Central memory CD4-positive, alpha-beta T cell (primary cell): ENCODE measurements at places on chromosomes 1 and 21.

- no peak for DNase-seq
Observed at GRCh38 chr1:41835485-41835884, 83.2 kb downstream of the HIVEP3 start.

- no peak for DNase-seq
Observed at GRCh38 chr1:16144325-16145029, 11.4 kb downstream of the EPHA2 start.

- no peak for DNase-seq
Observed at GRCh38 chr1:23124259-23125026, 44.2 kb downstream of the LUZP1 start.

- no peak for DNase-seq
Observed at GRCh38 chr1:31878058-31878457, 60.1 kb downstream of the PTP4A2 start.

DNA sequence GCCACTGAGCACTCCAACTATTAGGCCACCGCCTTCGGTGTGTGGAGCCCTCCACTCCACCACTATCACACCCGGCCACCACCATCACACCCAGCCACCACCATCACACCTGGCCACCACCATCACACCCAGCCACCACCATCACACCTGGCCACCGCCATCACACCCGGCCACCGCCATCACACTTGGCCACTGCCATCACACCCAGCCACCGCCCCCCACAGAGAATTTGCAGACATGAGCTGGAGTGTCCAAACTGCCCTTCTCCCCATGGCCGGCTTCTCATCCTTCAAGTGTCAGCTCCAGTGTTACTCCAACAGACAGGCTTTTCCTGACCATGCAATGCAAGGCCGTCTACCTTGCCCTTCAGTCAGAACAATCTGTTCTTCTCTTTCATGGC is 50.4 kb upstream of the A3GALT2 start:
- no peak for DNase-seq

DNA sequence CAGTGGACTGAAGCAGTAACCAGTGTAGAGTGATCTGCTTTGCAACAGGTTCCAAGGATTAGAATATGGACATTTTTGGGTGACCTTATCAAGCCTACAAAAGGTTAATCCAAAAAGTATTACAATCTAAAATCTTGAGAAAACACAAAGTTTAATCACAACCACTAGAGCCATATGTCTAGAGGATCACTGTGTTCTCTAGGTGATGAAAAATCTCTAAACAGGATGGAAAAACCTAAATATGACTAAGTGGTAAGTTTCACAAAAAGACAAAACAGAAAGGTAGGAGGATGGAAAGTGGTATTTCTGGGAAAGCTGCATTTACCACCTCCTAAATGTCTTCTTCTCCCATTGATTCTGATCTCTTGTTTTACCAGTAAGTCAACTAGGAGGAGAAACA is 411.1 kb upstream of the CXADR start:
- no peak for DNase-seq

DNA sequence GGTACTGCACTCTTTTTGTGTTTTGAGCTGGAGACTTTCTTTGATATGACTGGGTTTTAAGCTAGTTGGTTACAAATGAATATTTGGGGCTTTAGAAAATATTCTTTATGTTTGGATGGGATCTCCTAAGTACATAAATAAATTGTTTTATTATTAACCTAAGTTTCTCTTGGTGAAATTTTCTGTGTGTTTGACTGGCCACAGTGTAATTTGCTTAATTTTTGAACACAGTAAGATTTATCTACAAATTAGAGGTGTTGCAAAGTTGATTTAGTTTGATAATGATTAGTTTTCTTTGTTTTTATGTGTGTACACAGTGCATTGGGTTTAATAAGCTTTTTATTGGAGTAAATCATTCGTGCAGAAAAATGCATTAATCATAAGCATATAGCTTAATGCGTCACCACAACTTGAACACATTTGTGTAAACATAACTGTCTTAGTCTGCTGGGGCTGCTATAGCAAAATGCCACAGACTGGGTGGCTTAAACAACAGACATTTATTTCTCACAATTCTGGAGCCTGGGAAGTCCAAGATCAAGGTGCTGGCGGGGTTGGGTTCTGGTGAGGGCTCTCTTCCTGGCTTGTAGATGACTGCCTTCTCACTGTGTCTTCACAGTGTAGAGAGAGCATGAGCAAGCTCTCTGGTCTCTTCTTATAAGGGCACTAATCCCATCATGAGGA is 17.4 kb upstream of the SLC6A9 start:
- DNase-seq, result no peak

DNA sequence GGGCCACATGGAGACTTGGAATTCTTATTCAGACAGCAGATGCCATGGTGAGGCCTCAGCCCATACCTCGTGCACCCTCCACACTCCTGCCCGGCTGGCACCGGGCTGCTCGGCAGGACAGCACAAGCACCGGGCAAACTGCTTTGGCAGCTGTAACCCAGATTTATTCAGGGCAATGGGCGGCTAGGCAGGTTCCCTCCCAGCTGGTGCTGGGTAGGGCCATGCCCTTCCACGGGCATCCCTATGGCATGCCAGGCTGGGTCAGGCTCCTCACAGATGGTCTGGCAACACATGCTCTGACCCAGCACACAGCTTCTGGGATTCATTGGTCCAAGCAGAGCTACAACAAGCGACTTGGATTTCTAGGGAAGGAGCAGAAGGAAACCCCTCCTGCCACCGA is 53.4 kb downstream of the ATP1A1 start:
- no peak for DNase-seq

GRCh38 chr1:56135069-56135863 is 444.1 kb downstream of the PLPP3 start:
- no peak for DNase-seq

DNA sequence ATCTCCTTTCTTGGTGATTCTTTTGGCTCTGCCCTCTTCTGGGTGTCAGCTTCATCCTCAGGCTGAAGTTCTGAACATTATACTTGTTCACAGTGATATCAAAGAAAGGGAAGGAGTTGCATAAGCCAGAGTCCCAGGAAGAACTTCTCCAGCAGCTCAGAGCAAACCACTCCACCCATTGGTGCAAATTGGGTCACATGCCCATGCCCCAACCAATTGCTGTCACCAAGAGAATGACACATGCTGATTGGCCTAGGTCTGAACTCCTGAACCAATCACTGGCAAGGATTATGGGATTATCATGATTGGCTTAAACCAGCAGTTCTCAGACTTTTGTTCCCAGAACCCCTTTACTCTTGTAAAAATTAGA is 256.5 kb upstream of the TMEM51 start:
- no peak for DNase-seq

GRCh38 chr1:66599899-66600737 is 66.2 kb downstream of the SGIP1 start:
- DNase-seq, result no peak

GRCh38 chr1:117210831-117211261 is at the start of gene VTCN1:
TSS of gene VTCN1 (minus strand) at chr1:117210927. CDS start at chr1:117210855, 72 bp downstream.
- DNase-seq, result no peak

DNA sequence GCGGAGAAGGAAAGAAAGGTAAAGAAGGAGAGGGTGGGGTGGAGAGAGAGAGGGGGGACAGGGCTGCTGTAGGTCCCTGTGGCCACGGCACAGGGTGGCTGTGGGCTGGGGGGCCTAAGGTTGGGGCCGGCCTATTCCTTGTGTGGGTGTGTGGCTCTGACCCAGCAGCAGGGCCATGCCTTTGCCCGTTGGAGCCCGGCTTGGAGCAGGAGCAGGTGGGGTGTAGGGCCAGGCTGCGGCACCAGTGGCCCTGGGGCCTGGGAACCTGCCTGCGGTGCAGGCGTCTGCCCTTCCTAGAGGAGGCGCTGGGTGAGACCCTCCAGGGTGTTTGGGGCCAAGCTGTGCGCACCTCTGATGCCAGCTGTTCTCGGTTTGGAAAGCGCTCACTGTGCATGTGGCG is 19.7 kb upstream of the SUMO3 start:
- DNase-seq, result no peak

DNA sequence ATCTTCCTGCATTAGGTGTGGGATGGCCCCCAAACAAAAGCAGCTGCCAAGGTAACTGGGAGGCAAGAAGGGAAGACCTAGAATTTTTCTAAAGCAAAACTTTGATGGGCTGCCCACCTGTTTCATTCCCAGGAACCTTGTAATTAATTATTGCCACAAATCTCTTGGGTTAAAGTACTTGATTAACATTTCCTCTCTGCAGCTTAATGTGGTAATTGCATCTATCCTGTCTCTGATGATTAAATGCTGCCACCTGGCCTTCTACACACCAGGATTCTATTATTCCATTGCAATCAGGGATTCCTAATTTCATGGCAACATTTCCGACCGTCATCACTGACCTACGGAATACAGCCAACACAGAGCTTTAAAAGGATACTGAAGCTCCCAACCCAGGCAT is 68.3 kb upstream of the RC3H1 start:
- DNase-seq, result no peak

DNA sequence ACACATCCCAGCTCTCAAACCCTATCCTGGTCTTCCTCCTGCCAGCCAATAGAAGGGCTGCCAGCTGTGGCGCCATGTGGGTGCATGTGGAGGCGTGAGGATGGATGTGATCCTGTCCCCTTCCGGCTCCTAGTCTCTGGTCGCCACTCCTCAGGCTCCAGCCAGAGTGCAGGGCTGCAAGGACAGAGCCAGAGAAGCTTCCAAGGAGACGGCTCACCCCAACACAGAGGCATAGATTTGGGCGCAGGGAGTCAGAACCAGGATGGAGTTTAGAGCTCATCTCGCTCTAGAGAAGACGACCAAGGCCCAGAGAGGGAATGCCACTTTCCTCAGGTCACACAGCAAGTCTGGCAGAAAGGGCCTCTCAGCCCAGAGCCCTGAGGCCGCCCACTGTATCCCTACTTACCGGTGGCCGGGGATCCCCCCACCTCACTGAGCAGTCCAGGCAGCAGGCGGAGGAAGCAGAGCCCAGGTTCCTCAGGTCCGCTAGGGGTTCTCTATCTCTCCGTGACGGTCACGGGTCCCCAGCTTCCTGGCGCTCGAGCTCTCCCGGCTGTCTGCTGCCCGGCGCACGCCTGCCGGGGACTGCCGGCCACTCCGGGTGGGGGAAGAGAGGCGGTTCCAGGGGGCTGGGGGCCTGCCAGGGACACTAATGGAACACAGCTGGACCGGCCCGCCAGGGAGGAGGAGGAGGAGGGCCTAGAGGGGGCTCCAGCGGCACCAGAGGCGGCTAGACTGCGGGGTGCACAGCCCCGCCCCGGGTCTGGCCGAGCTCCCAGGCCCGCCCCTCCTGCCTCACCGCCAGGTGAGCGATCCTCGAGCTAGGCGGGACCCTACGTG is at the start of gene COL16A1:
TSS of gene COL16A1 (minus strand) at position 587 of the 840 bp plus-strand sequence. CDS start 1,824 bp downstream, outside the sequence.
- DNase-seq, result no peak

DNA sequence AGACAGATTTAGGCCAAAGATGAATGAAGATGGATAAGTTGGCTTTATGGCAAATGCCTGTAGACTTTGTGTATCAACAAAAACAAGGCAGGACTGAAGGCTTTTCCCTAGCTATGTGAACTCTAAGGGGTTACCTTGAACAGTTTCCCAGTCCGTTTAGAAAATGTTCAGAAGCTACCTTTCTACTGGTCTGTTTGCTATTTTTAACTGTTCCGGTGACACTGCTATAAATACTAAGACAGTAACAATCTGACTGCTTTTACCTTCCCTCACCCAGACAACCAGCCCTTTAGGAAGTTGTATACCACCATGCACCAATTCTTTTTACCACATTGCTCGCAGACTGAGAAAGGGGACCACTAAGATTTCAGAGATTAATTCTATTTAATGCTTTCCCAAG is 102.2 kb downstream of the PHTF1 start:
- no peak for DNase-seq

- DNase-seq, result no peak
Observed at GRCh38 chr1:99331083-99331482, 66.8 kb downstream of the PLPPR4 start.

DNA sequence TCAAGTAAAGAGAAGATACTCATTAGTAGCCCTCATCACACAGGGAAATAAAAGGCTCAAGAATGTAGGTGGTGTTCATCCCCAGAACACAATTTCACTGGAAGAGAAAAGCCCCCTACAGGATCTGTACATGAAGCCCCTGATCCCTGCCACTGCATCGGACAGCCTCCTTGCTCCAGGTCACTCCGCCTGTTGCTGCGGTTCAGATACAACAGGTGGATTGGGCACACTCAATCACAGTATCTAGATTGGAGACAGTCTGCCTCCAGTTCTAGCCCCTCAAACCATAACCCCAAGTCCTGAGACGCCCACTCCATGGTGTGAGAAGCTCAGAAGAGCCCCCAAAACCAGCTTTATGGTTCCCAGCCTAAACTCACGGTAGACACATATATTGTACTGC is 1.1 kb downstream of the SLAMF9 start:
- no peak for DNase-seq
